Spleen (tissue), 13 donors: ENCODE measurements at places on chromosomes 7 and 10. TPM values are rescaled to one million over a fixed set of nuclear protein-coding genes. Genes with fewer than 3 reads are reported as not detected.

The BAZ1B gene
- 10.9 TPM for polyA plus RNA-seq

The SNCG gene
- polyA plus RNA-seq = 98.9 TPM

The NAT16 gene
- not detected for polyA plus RNA-seq

The CALHM1 gene
- 0.10 TPM for polyA plus RNA-seq

The SPDYE2B gene
- not detected for polyA plus RNA-seq

The GALNT11 gene
- 9.7 TPM for polyA plus RNA-seq

The GIMAP5 gene
- 75.9 TPM for polyA plus RNA-seq

The ZNF394 gene
- 32.3 TPM for polyA plus RNA-seq

The IGF2BP3 gene
- 2.2 TPM for polyA plus RNA-seq

The PDK4 gene
- 23.8 TPM for polyA plus RNA-seq

The CELF2 gene
- polyA plus RNA-seq = 13.5 TPM

The CYP2C8 gene
- polyA plus RNA-seq = 1.5 TPM

The IGFBP1 gene
- 0.09 TPM for polyA plus RNA-seq

The TAS2R4 gene
- polyA plus RNA-seq = 0.17 TPM

The GSTO2 gene
- 0.99 TPM for polyA plus RNA-seq

The HKDC1 gene
- polyA plus RNA-seq = 0.26 TPM

The GLRX3 gene
- 51.7 TPM for polyA plus RNA-seq

The IDI2 gene
- 0.09 TPM for polyA plus RNA-seq

The TUBGCP2 gene
- 132 TPM for polyA plus RNA-seq

The SHTN1 gene
- 2.9 TPM for polyA plus RNA-seq

The ELFN1 gene
- 0.41 TPM for polyA plus RNA-seq
